ENCODE measurements at places on chromosomes 2 and 18.

GRCh38 chr2:58769111-58769863 lies 528.2 kb upstream of the FANCL start:
- no peak for DNase-seq

DNA sequence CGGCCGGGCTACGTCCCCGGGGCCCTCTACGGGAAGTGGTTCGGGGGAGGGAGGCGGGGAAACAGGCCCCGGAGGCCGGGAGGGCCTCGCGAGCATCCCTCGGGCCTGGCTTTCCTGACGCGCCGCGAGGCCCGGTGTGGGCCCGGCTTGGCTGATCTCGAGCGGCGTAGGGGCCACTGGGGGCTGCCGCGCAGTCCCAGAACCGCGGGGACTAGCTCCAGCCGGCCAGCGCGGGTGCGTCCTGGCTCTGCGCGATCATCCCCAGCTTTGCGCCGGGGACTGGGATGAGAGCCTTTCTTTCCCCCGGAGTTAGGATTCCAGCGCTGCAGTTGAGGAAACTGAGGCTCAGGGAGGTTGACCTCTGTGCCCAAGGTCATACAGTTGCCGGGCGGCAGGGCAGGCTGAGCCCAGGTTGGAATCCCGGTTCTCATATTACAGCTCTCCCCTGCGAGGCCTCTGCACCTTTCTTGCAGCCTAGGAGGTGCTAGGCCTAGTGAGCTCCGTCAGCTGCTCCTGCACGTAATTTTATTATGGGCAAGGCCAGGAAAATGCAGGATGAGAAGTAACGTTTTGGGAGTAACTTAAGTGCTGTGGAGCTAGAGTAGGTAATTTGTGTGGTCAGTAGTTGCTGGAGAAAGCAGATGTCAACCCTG lies 501 bp downstream of the LPIN1 start:
- DNase-seq: no peak

GRCh38 chr2:16687222-16687621 lies 21.6 kb upstream of the CYRIA start:
- DNase-seq: no peak

DNA sequence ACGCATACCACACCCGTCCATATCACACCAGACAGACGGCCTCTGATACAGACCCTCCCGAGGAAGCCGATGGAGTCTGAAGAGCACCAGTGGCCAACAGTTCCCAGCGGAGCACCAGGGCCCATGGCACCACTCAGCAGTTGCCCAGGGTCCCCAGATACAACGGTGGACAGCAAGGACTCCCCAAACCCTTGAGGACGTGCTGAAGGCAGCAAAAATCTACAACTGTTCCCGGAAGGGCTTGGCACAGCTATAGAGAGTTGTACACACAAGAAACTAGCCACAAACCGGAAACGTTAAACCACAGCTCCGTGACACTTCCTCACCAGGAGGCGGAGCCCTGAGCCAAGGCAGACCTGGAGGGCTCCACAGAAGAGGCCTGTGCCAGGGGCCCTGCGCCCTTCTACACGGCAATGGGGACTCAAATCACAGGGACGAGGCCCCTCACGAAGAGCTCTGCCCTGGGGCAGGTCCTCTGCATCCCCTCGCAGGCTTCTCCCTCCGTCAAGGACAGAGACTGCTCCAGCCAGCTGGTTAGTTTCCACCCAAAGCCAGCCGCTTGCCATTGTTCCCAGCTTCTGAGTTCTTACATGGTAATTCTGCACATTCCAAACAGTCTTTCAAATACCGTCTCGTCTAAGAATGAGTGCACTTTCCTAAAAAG lies 133.4 kb downstream of the HDAC4 start:
- no peak for DNase-seq

DNA sequence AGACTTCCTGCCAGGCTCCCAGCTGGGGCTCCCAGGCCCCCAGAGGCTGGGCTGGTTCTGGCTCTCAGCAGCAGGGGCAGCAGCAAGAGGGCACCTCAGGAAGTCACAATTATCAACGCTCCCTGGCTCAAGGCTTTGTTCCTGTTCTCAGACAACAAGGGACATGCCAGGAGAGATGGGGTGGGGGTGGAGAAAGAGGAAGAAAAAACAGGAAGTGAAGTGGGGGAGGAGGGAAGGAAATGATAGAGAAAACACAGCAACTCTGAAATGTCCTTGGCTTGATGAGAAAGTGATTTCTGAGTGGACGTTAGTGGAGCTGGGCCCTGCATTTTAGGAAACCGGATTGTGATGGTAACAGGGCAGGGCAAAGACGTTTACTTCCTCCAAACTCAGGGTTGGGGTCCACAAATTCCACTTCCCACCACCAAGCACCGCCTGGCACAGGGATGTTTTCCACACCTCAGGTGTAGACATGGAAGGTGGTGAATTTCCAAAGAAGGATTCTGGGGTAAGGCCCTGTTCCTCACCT lies 40.4 kb downstream of the CYRIA start:
- DNase-seq: no peak

GRCh38 chr2:102337481-102338386 lies 17.9 kb upstream of the IL18R1 start:
- DNase-seq: no peak

- DNase-seq: no peak
Measured at GRCh38 chr2:175964195-175964594, 37.9 kb downstream of the LNPK start.

GRCh38 chr2:241855245-241855887 lies 3.3 kb downstream of the PDCD1 start:
- no peak for DNase-seq

- DNase-seq: no peak
Measured at GRCh38 chr18:49123431-49123830, 172.7 kb upstream of the SMAD7 start.

- DNase-seq: no peak
Measured at GRCh38 chr18:7601246-7601615, 34.1 kb downstream of the PTPRM start.
